Adrenal gland (tissue), 19 donors: ENCODE measurements at places on chromosomes 2 and 18.

DNA sequence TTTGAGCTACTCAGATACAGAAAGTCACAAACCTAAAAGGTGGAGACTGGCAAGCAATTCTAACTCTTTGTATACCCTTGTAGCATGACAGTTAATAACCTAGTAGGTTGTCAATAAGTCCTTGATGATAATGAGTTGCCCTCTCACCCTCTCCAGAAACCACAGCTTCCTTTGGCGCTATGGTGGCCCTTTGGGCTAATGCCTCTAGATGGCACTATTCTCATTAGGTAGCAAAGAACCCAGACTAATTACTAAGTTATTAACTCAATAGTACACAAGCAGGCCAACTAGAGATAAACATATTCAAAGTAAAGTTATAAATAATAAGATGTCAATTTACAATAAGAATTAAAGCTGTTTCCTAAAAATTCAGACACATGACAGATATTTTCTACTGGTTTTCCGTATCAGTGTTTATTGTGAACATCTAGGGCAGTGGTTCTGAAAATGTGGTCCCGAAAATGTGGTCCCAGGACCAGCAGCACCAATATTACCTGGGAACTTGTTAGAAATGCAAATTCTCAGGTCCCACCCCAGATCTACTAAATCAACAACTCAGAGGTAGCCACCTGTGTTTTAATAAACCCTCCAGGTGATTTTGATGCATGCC lies 41.1 kb downstream of the LDAH start:
- DNase-seq = no peak

- no peak for DNase-seq
Measured at GRCh38 chr2:42969231-42970150, 177.1 kb upstream of the HAAO start.

DNA sequence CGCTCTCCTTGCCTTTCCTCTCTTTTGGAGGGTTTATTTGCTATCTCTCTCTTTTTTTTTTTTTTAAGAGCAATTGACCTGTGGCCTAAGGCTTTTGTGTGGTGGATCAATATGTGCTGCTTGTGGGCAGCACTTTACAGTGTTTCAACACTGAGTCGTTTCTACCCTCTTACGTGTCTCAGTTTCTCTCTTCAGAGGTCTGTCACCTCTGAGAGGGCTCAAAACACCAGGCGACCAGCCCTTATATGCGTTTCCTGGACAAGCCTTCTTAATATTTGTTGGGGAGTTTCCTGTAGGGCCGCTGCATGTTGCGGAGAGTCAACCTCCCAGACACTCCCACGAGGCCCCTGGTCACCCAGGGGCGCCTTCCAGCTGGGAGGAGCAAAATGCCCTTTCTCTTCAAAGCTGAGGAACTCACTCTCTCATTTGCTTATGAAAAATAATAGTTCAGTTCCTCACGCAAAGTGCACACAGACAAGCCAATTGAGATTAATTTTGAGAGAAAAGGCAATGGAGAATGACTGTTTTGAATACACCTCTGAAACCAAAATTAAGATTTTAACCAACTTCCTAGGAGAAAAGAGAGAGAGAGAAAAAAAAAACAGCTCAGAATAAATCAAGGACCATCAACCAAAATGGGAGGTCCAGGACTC lies 96.3 kb upstream of the B3GNT2 start:
- DNase-seq = no peak

DNA sequence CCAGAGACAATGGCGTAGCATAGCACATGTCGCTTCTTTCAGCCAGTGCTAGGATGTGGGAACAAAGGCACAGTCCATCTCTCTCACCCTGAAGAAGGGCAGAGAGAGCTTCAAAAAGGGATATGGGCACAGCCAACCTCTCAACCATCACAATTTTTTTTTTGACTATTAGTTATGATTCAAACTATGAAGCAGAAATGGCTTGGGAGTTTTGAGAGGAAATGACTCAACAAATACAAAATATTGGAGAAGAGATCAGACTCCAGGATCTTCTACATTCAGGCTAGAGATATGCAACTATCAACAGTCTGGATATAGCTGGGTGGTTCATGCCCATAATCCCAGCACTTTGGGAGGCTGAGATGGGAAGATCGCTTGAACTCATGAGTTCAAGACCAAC lies 109.1 kb downstream of the MCFD2 start:
- no peak for DNase-seq

- no peak for DNase-seq
Measured at GRCh38 chr18:32190209-32190608, 370 bp downstream of the MEP1B start.

- DNase-seq = no peak
Measured at GRCh38 chr18:48170651-48171050, 238.5 kb downstream of the ZBTB7C start.

DNA sequence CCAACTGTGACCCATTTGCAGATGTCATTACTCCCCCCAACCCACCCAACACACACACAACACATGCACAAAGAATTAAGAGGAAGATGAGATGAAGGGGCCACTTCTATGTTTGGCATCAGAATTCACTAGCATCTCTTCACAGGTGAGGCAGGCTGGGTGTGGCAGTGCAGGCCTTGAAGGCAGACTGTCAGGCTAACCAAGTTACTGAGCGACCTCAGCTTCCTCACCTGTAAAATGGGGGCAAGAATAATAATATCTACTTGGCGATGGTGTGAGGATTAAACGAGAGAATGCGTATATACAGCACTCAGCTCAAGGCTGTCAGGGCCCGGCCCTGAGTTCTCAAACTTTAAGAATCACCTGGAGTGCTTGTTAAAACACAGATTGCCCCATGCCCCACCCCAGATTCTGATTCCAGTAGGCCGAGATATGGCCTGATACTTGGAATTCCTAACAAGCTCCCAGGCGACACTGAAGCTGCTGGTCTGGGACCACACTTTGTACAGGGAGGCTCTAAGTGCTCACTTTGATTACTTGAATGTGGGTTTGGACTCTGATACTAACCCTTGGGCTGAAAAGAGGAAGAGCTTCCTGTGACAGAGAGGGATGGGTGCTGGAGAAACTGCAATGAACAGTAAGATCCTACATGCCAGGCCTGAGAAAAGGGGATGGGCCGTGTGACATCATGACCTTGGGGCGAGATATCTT lies 1.1 kb downstream of the ACTG2 start:
- DNase-seq = no peak

GRCh38 chr2:39664888-39665591 lies 677 bp upstream of the TMEM178A start:
- no peak for DNase-seq

- no peak for DNase-seq
Measured at GRCh38 chr2:7900593-7900992, 781.3 kb upstream of the ID2 start.

- DNase-seq = no peak
Measured at GRCh38 chr2:218857371-218858137, 2.1 kb upstream of the WNT6 start.

DNA sequence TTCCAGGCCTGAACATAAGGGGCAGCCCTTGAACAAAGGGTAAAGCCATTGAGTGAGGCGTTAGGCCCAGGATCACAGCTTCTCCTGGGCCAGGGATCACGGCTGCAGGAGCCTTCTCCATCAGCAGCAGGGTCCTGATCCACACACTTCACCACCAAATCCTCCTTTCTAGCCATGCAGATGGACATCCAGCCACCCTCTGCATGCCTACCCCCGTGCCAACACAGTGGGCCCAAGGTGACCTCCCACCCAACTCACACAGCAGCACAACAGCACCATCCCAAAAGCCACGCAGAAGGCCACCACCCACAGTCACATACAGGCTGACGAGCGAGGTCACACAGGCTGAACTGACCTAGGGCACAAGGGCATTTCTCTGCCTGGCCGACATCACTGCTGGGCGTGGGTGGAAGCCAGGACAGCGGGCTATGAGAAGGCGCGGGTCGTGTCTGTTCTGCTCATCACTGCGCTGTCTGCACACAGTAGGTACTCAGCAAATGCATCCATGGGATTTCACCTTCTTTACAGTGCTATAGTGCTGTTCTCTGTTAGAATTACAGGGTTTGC lies 31.2 kb downstream of the TFCP2L1 start:
- no peak for DNase-seq

- DNase-seq = peak; percentile 82
Measured at GRCh38 chr2:164954954-164955701, at the start of gene SLC38A11. Gene SLC38A11 (minus strand): TSS chr2:164955525. CDS start chr2:164955247, 278 bp downstream.

DNA sequence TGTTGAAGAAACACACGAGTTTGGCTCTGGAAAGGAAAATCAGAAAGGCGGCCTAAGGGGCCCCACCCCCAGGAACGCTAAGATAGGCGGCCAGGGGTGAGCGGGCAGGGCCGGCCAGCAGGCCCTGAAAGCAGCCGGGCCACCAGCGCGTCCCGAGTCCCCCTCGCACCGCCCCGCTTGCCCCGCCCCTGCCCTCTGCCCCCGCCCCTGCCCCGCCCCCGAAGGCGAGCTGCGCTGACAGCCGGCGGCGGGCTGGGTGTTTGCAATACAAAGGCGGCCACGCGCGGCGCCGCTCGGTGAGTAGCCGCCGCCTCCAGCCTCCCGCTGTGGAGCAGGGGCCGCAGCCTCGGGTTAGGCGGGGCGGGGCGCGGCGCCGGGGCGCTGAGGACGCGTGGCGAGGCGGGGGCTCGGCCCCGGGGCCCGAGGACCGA lies at the start of gene LPIN1:
Gene LPIN1, plus strand, starts transcription at position 257 of the 431 bp plus-strand sequence. CDS start 18,910 bp downstream, outside the sequence.
- DNase-seq = peak; percentile 94

GRCh38 chr2:109446278-109447131 lies 167.3 kb downstream of the SEPTIN10 start:
- peak; percentile 1 for DNase-seq
